CD4-positive, alpha-beta memory T cell (primary cell): ENCODE measurements at places on chromosomes 4 and X. TPM values are rescaled to one million over a fixed set of nuclear protein-coding genes. Genes with fewer than 3 reads are reported as not detected.

The PF4V1 gene
- total RNA-seq, result not detected

DNA sequence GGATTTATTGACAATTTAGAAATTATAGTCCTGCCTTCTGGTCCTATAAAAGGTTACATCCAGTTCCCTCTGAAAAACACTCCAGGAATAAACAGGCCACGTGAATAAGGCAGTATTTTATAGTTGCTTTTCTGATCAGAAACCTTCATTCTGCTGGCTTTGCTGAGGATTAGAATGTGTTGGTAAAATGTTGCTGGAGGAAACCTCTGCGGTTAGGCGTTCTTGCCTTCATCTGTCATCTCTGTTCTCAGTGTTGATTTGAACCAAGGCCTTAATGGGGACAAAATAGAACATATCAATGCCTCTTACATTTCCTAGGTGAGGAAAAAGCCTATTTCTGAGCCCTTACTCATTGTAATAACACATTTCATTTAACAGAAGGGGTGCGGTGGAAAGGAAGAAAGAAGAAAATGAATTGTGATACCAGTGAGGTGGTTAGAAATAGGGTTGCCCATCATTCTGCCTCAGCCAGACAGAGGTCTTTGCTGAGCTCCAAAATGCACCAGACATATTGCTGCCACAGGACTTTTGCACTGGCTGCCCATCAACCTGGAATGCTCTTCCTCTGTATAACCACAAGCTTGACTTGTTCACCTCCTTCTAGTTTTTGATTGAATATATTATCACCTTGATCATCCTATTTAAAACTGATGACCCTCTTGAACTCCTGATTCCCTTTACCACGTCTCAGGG, 18.0 kb upstream of the SPARCL1 start:
- DNase-seq, result no peak

- no peak for DNase-seq
Measured at GRCh38 chr4:4341861-4342650, 44.8 kb upstream of the NSG1 start.

The POF1B gene
- total RNA-seq, result 0.83 TPM

The IL13RA1 gene
- total RNA-seq, result 0.79 TPM

GRCh38 chr4:87882321-87882720, 49.6 kb downstream of the MEPE start:
- no peak for DNase-seq

DNA sequence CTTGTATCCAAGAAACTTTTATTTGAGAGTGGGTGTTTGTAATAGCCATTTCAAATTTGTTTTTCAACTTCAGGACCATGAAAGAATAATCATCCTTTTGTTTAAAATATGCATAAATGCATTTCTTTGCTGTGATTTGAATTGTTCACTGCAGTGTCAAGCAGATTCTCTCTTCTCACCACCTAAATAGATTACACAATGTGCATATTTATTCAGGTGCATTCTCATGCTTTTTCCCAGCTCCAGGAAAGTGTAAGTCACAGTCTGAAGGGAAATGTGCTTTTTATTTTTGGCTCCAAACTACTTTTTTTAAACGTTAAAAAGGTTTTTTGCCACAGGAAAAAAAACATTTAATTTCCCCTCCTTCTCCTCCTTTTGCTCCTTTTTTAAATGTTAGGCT, 17.5 kb downstream of the C4orf33 start:
- DNase-seq, result no peak

DNA sequence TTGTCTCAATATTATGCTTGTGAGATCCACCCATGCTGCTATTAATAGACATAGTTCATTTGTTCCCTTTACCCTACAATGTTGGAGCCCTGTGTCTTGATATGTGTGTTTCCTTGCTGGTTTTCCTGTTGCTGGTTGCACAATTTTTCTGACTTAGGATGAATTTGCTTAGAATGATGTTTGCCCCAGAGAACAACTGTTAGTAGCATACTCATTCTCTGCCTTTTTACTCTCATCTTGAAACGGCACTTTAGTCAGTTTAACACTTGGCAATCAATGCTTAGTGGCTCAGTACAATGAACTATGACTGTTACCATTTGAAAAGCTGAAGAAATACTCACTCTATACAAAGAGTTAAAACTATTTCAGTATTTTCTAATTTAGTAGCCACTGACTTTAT, 158.8 kb upstream of the NDST4 start:
- no peak for DNase-seq

The HERC3 gene
- total RNA-seq, result 95.5 TPM

DNA sequence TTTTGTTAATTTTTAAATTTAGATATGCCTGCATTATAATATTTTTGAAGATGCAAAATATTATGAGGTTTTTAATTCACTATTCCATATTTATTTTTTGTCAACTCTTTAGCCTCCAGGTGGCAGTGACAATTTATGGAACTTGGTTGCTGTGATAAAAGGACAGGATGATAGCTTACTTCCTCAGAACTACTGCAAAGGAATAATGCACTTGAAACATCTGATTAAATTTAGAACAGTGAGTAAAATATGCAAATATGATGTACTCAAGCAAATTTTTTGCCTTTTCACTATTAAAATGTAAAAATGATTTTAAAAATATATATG, 45.1 kb downstream of the SPATA4 start:
- no peak for DNase-seq

GRCh38 chrX:30308263-30309138, 689 bp downstream of the NR0B1 start:
- DNase-seq, result no peak

The HMGB3 gene
- total RNA-seq, result 1.7 TPM

DNA sequence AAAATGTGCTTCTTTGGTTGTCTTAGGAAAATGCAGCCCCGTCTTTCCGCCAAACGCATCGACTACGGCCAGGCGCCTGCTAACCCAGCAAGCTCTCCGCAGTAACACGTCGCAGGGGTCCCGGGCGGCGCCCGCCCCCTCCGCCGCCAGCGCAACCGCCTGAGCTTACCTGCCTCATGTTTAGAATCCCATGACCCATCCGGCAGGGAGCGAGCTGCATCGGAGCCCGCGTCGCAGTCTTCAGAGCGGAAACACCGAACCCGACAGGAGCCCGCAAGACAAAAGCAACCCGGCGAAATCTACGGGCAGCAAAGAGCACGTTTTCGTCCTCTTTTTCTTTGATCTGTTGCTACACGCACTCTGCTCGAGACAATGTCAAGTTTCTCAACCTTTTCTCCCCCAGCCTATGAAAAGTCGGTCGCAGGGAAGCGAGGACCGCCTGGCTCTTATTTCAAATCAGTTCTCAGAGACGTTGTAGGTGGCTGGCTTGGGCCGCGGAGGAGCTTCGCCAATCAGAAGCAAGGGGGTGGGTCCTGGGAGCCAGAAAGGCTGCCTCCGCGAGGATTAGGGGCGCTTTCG, at the start of gene MID1:
TSS of gene MID1 (minus strand) at position 465 of the 579 bp plus-strand sequence. CDS start 53,038 bp downstream, outside the sequence.
- DNase-seq, result no peak

DNA sequence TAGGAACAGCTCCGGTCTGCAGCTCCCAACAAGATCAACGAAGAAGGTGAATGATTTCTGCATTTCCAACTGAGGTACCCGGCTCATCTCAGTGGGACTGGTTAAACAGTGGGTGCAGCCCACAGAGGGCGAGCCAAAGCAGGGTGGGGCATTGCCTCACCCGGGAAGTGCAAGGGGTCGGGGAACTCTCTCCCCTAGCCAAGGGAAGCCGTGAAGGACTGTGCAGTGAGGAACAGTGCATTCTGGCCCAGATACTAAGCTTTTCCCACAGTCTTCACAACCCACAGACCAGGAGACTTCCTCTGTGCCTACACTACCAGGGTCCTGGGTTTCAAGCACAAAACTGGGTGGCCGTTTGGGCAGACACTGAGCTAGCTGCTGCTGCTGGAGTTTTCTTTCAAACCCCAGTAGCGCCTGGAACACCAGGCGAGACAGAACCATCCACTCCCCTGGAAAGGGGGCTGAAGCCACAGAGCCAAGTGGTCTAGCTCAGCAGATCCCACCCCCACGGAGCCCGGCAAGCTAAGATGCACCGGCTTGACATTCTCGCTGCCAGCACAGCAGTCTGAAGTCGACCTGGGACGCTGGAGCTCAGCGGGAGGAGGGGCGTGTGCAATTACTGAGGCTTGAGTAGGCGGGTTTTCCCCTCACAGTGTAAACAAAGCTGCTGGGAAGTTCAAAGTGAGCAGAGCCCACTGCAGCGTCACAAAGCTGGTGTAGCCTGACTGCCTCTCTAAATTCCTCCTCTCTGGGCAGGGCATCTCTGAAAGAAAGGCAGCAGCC, 84.6 kb downstream of the THOC2 start:
- peak; percentile 12 for DNase-seq

The CLCN5 gene
- total RNA-seq, result 2.4 TPM

DNA sequence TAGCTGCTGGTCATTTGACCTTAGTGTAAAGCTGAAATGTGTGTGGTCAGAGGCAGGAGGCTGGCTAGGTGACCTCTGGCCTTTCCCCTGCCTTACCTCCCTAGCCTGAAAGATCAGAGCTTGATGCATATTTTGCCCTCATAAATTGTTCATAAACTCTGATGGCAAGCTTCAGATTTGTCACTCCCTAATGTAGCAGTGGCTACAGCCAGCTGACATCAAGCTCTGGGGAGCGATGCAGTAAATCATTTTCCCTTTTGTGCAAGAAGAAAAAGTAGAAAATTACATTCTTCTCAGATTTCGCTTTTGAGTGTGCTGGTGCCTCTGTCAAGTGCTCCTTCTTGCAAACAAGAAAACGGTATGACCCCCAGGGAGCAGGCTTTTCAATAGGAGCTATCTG, 87.7 kb upstream of the MAGEA4 start:
- DNase-seq, result no peak

The TNIP3 gene
- 0.38 TPM for total RNA-seq

- no peak for DNase-seq
Measured at GRCh38 chrX:74286950-74287740, 16.8 kb upstream of the ZCCHC13 start.

GRCh38 chrX:47196098-47196497, 2.5 kb downstream of the UBA1 start:
- DNase-seq, result no peak

DNA sequence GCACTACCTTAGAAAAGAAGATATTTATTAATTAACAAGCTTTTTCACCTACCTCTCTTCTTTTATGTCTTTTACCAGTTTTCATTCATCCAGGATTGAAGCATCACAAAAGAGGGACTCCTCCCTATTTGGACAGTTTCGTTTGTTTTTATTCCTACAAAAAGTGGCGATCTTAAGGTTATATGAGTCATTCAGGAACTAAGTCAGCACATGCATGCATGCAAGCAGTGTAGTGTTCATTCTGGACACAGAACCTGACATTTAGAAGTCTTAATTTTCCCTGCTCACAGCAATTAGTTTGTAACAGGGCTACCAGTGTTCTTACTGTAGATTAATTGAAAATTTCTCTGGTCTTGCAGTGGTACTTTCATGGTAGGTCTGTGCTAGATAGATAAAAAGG, 47.9 kb upstream of the QRFPR start:
- no peak for DNase-seq

The COL25A1 gene
- 0.06 TPM for total RNA-seq

DNA sequence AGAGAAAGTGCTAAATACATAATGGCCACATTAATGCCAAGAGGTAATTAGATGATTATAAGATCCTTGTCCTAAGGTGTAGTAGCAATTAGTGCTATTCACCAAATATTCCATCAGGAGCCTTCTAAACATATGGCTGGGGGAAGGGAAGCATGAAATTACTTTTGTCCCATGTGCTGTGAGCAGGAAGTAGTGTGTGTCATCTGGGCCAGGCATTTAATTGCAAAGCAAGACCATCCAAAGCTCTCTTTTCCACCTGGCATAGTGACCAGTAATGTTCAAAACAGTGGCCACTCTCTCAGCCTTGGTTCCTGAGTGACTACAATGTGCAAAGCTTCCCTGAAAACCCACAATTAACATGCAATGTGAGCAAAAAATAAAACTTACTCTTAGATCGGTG, 144.2 kb upstream of the FAM241A start:
- DNase-seq, result no peak

The LIMCH1 gene
- total RNA-seq, result not detected

The HTRA3 gene
- not detected for total RNA-seq

GRCh38 chr4:101018836-101019235, 328.5 kb downstream of the PPP3CA start:
- peak; percentile 28 for DNase-seq

The ZMAT1 gene
- total RNA-seq, result 39.1 TPM

DNA sequence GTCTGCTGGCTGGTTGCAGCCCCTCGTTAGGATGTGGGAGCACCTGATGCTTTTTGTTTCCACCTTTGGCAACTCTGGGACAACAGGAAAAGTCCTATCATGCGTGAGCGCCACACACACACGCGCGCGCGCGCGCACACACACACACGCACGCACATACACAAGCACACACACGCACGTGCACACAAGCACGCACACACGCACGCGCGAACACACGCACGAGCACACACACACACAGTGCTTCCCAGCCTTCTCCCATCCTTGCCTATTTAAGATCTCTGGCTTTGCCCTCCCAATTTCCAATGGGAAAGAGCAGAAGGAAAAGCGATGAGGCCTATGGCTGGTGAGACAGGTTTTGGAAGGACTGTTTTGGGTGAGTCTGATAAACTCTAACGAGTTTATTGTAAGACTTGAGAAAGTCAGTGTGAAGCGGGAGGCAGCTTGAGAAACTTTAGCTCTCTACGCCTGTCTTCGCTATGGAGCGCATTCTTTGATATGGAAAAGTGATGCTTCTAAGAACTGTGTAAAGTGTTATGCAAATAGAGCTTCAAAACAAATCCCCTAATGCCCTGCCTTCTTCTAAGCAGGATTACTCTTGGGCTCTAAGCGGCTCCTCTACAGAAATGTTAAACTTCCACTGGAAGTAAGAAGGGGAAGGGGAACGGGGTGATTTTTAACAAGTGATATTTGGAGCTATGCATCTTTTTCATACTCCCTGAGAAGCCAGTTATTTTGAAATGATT, 11.8 kb downstream of the SUPT20HL1 start:
- no peak for DNase-seq

The BBS12 gene
- 3.7 TPM for total RNA-seq

The MAGEA9B gene
- not detected for total RNA-seq

The WDR17 gene
- 0.26 TPM for total RNA-seq

The HTN1 gene
- not detected for total RNA-seq

- no peak for DNase-seq
Measured at GRCh38 chrX:6021316-6022091, 207.2 kb downstream of the NLGN4X start.

DNA sequence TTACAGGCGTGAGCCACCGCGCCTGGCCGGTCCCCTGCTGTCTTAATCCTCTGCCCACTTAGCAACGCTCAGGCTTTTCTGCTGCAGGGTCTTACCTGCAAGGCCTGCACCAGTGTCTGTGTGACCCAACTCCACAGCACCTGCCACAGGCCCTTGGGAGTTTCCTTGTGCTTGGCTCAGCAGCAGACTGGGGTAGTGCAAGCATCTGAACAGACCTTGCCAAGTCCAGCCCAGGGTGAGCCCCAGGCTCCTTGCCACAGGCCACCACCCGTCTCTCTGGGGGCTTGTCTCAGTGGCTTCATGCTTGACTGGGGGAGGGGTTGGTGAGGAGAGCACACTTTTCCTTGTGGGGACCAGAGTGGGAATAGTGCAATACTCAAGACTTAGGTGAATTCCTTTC, 87.0 kb downstream of the FAM193A start:
- DNase-seq, result no peak

The GPR82 gene
- total RNA-seq, result not detected

The DSPP gene
- not detected for total RNA-seq
